ENCODE measurements at places on chromosomes 7 and 10. TPM values are rescaled to one million over a fixed set of nuclear protein-coding genes. Genes with fewer than 3 reads are reported as not detected.

GRCh38 chr7:85287106-85287825 lies 100.4 kb upstream of the SEMA3D start:
- no peak for DNase-seq

DNA sequence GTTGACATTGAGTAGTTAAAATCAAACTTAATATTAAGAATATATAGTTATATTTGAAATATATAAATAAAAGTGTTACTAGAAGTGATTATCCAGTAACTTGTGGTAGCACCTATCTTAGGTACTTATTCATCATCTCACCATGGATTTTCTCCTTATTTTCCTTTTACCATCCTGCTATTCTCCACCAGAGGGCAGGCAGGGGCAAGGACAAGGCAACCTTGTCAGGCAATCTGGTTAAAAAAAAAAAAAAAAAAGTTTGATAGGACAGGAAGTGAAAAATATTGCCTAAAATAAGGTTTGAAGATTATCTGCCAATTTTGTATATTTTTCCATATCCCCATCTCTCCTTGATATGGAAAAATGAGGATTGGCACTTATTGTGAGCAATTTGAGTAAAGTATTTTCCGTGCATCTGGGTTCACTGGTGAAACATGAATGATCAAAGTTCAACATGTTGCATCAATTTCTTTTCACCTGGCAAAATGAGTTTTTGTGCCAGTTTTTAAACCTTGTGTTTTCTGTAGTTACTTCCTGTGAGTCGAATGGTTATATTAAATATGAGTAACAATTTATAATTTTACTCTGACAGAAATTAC lies 256.7 kb downstream of the AGMO start:
- peak; percentile 62 for DNase-seq

GRCh38 chr10:92405419-92405924 lies 114.5 kb downstream of the MARCHF5 start:
- no peak for DNase-seq

GRCh38 chr10:36602374-36602773 lies 523.0 kb upstream of the ANKRD30A start:
- DNase-seq, result no peak

DNA sequence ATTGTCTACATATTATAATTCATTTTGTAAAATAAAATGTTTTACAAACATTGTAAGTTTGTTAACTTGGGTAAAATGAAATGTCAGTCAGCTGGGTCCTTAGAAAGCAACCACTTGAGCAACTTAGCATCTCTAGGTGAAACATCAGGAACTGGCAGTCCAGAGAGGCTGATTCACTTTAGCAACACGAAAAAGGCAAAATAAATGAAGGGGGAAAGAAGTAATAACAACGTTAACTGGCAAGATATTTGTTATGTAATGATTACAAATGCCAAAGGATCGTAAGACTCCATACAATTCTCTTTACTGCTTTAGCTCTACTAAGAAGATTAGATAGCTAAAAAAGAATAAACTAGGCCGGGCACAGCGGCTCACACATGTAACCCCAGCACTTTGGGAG lies 5.0 kb downstream of the PDZD8 start:
- no peak for DNase-seq

DNA sequence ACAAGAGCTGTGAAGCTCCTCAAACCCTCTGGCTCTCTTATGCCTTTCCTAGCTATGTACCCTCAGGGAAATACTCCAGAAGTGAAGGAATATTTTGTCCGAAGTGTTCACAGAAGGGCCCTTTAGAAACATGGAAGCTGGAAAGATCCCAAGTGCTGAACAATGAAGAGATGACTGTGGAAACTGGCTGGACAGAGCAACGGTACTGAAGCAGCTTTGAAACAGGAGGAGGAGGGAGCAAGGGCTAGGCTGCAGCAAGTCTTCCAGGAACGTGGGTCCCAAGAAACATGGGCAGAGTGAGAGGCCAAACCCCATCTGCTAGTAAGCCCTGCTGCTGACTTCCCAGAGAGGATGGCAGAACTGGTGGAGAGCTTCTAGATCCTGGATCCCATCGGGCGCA lies 3.0 kb upstream of the PSAP start:
- no peak for DNase-seq

- DNase-seq, result no peak
Observed at GRCh38 chr10:29106287-29106686, 182.6 kb upstream of the LYZL1 start.

GRCh38 chr7:26166684-26167266 lies 14.8 kb downstream of the NFE2L3 start:
- DNase-seq, result no peak

- no peak for DNase-seq
Observed at GRCh38 chr7:3112479-3113134, 68.9 kb upstream of the CARD11 start.

DNA sequence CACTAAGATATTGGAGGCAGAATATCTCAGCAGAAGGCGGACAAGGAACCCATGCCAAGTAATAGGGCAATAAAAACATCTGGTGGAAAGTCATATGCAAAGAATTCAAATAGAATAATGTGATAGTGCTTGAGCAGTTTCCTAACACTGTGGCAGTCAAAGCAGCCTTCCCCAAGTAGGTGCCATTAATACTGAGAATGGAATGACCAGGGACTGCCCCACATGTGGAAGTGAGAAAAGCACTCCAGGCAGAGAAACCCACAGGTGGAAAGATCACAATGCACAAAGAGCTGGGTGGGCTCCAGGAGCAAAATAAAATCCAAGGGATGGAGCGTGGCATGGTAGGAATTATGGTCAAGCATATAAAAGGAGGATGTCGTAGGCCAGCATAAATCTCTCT lies 64.4 kb upstream of the NME8 start:
- DNase-seq, result no peak

DNA sequence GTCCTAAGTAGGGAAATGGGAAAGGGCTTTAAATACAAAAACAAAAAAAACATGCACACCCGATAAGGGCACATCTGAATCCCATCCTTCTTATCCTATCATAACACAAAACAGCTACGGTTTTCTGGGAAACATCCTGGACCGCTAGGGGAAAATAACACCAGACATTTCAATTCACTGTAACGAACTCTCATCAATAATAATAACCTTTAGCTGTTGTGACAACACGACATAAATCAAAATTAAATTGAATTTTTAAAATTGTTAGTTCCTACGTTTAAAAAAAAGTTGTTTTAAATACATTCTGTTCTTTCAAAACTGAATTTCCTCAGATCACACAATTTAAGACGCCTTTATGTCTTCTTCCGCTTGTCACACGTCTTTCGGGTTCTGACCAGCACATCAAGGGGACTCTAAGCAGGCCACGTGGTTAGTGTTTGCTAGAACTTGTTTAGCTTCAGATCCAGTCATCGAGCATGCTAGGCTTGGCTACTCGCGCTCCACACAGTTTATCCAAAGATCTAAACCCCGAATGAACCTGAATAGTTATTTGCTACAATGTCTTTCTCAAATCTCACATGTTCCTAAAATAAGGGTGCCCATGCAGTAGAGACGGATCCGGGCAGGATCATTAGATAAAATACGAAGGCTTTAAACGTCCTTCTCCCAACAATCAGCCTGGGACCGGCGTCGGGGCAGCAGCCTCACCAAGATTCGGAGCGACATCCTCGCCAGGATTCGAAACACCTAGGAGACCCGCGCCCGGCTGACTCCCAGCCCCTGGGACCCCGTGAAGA lies 839 bp downstream of the IKZF5 start:
- DNase-seq, result peak; percentile 30

DNA sequence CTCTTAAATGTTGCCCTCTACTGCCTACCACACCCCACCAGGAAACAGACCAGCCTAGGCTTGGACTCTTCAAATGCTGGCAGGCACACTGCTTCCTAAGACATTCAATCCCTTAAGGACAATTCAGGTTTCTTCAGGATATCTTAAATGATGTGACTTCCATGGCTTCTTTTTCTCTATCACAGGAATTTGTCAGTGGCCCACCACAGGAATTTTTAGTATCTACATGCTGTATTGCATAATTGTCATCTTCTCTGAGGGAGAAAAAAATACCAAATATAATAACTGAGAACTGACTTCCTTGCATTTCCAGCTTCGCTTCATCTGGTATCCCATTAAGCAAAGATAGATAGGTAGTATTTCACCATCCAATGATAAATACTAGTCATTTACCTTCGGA lies 129.3 kb downstream of the WNT2 start:
- no peak for DNase-seq

- DNase-seq, result no peak
Observed at GRCh38 chr10:23046027-23046426, 49.4 kb upstream of the MSRB2 start.

- DNase-seq, result no peak
Observed at GRCh38 chr7:40983111-40983510, 719.8 kb downstream of the INHBA start.

GRCh38 chr10:78805176-78805575 lies 263.6 kb upstream of the ZMIZ1 start:
- no peak for DNase-seq

GRCh38 chr10:10545771-10546170 lies 471.9 kb upstream of the CELF2 start:
- DNase-seq, result no peak

GRCh38 chr10:15943426-15943825 lies 83.1 kb upstream of the MINDY3 start:
- DNase-seq, result no peak

- DNase-seq, result no peak
Observed at GRCh38 chr10:86730227-86730626, 26.2 kb upstream of the BMPR1A start.

- no peak for DNase-seq
Observed at GRCh38 chr7:133563251-133563650, 310.4 kb downstream of the EXOC4 start.

GRCh38 chr7:41256186-41256945 lies 446.5 kb downstream of the INHBA start:
- DNase-seq, result no peak

- no peak for DNase-seq
Observed at GRCh38 chr7:69738396-69738951, 140.2 kb downstream of the AUTS2 start.

GRCh38 chr7:102845346-102845745 lies 67.5 kb upstream of the LRRC17 start:
- DNase-seq, result no peak

DNA sequence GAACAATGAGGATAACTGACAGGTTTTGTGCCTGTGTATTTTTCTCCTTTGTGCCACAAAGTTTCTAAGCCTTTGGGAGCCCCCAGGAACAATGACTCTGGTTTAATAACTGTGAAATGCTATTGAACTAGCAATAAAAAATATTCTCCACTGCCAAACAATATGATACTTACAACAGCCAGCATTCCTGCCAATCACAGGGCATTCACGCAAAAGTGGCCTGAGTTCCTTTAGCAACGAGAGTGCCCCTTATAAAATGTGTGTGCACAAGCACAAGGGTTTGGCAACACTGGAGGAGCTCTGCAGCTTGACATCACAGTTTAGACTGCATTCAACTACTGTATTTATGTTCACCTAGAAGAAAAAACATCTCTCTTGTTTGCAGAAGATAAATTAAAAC lies 412.9 kb upstream of the NFE2L3 start:
- DNase-seq, result no peak

- no peak for DNase-seq
Observed at GRCh38 chr7:82210416-82211184, 233.0 kb downstream of the CACNA2D1 start.

GRCh38 chr10:91022390-91022789 lies 101.5 kb upstream of the ANKRD1 start:
- DNase-seq, result no peak

DNA sequence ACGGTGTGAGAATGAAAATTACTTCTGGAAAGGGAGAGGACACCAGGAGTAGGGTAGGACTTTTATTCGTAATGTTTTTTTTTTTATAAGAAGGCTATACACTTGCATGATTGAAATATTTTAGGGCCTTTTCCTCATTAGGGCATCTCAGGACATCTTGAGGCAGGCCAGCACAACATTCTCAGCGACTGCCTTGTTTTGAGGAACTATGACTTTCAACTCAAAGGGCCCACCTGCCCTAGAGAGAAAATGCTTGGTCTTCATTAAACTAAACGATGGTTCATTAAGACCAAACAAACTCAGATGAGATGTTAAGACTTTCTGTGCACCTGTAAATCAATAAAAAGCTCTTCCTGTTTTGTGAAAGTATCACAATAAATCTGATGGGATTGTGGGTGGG lies 11.3 kb downstream of the NOD1 start:
- DNase-seq, result no peak

DNA sequence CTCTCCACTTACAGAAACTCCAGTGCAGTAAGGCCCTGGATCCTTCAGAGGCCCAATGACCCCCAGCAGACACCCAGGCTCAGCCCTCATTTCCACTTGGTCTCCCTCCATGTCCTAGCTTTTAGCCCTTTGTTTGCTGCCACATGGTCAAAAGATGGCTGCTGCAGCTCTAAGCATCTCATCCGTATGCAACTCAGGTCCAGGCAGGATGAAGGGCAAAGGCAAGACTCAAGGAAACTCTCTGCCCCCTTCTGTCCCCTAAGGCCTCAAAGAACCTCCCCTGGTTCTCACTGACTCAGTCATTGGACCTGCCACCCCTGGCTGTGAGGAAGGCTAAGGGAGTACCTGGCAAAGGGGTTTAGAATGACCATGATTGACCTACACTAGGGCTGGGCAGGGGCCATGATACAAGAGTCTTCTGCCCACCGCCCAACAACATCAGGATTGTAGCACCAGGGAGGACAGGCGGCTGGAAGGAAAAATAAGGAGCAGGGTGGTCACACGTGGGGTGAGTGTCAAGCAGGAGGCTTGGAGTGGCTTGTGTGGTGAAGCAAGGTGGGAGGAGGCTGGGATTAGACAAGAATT lies 303.8 kb upstream of the ZMIZ1 start:
- no peak for DNase-seq

INMT gene
- not detected for total RNA-seq

TWIST1 gene
- not detected for total RNA-seq

STAMBPL1 gene
- total RNA-seq, result 39.8 TPM

CRHR2 gene
- total RNA-seq, result not detected

TNS3 gene
- 20.0 TPM for total RNA-seq

STK32C gene
- total RNA-seq, result 54.2 TPM

CALHM3 gene
- total RNA-seq, result not detected

STRIP2 gene
- 1.7 TPM for total RNA-seq

ADAM22 gene
- 3.6 TPM for total RNA-seq

CYP3A5 gene
- total RNA-seq, result 0.74 TPM

MARCHF5 gene
- 8.5 TPM for total RNA-seq

DGKI gene
- total RNA-seq, result 0.40 TPM

CDH23 gene
- under 0.01 TPM for total RNA-seq

NRAP gene
- 3.0 TPM for total RNA-seq

CPEB3 gene
- total RNA-seq, result 3.4 TPM

COMMD3 gene
- 35.6 TPM for total RNA-seq
